ENCODE measurements at places on chromosomes 13 and 19.
A peak's percentile ranks its signal among the peaks of the same experiment; 100 is the strongest.

GRCh38 chr19:40214936-40215335 is 3.2 kb downstream of the TTC9B start:
- no peak overlapping the region for H3K27ac ChIP-seq
- peaks cover 31% of the 10 kb centered on the region for H3K27me3 ChIP-seq
- H3K4me3 ChIP-seq: no peak overlapping the region
- peaks cover 16% of the 10 kb centered on the region for H3K4me1 ChIP-seq
- DNase-seq: no peak
- H3K36me3 ChIP-seq: no peaks in the 10 kb centered on the region

GRCh38 chr13:59834801-59835200 is 328.9 kb downstream of the DIAPH3 start:
- no peak overlapping the region for H3K27ac ChIP-seq
- no peaks in the 10 kb centered on the region for H3K27me3 ChIP-seq
- H3K36me3 ChIP-seq: no peaks in the 10 kb centered on the region
- no peak for DNase-seq
- H3K4me3 ChIP-seq: no peak overlapping the region

- DNase-seq: no peak
- H3K4me1 ChIP-seq: peaks cover 10% of the 10 kb centered on the region
- H3K27me3 ChIP-seq: peaks cover 9% of the 10 kb centered on the region
- H3K27ac ChIP-seq: no peak overlapping the region
- H3K4me3 ChIP-seq: no peak overlapping the region
Observed at GRCh38 chr13:39200249-39200910, 162.1 kb downstream of the NHLRC3 start.

DNA sequence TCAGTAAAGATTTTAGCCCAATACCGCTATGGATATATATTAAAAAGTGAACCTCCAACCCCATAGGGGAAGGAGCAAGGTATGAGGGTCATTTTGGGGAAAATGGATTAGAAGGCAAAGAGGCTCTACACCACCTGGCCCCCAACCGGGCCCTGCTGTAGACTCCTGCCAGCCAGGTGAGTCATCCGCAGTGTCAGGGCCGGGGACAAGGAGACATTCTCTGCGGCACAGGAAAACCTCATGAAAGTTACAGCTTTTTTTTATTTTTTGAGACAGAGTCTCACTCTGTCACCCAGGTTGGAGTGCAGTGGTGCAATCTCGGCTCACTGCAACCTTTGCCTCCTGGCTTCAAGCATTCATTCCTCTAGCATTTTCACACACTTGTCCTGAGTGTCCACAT is 32.0 kb downstream of the ZFR2 start:
- H3K27me3 ChIP-seq: no peaks in the 10 kb centered on the region
- no peak overlapping the region for H3K27ac ChIP-seq
- no peaks in the 10 kb centered on the region for H3K4me1 ChIP-seq
- H3K4me3 ChIP-seq: no peak overlapping the region
- H3K36me3 ChIP-seq: peaks cover 2% of the 10 kb centered on the region

DNA sequence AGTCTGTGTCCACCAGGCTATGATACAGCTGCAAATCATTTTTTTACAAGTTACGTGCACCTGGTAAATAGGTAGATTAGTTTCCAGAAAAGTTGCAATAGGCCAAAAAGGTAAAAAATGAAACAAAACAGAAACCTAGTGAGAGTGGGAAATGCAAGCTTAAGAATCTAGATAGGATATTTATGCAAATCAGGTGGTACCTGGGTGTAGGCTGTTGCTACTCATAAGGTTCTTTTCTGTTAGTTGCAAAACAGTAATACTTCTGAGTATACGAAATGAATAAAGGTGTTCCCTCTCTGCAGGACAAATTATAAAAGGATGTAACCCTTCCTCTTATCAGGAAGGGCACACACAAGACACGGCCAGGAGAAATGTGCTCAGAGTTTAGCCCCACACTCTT is 97.9 kb downstream of the UGGT2 start:
- no peak for DNase-seq
- H3K36me3 ChIP-seq: no peaks in the 10 kb centered on the region
- no peak overlapping the region for H3K27ac ChIP-seq
- no peaks in the 10 kb centered on the region for H3K4me1 ChIP-seq
- no peak overlapping the region for H3K4me3 ChIP-seq

DNA sequence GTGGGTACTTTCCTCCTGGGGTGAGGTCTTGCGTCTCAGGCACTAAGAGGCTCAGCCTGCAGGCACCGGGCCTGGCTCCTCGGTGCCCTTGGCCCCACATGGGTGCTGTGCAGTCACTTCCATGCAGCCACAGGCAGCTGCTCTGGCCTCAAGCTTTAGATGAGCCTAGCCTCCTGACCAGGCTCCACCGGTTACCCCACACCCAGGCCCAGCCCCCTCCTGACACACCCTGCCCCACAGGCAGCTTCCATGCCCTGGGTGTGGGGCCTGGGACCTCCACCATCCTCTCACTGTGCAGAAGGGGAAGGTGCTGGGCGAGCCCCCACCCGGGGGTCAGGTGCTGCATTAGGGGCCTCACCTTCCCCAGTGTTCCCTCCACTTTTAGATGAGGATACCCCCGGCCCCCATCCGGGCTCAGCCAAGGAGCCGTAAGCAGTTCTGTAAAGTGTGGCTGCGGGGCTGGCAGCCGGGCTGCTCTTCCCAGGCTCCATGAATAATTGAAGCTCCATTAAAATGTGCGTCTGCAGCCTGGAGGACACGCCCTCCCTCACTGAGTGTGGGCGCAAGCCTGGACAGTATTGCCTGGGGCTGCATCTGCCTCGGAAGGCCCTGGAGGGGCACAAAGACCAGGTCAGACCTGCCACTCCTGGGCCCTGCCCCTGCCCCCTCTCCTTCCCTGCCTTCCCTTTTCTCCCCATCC is 72.5 kb upstream of the KCTD15 start:
- H3K4me3 ChIP-seq: no peak overlapping the region
- no peak for DNase-seq
- no peak overlapping the region for H3K27ac ChIP-seq
- peaks cover 13% of the 10 kb centered on the region for H3K27me3 ChIP-seq

- DNase-seq: no peak
- no peaks in the 10 kb centered on the region for H3K36me3 ChIP-seq
- no peak overlapping the region for H3K4me3 ChIP-seq
- H3K27ac ChIP-seq: no peak overlapping the region
- H3K27me3 ChIP-seq: no peaks in the 10 kb centered on the region
- peaks cover 5% of the 10 kb centered on the region for H3K4me1 ChIP-seq
Observed at GRCh38 chr19:29760752-29761502, 45.9 kb upstream of the C19orf12 start.

DNA sequence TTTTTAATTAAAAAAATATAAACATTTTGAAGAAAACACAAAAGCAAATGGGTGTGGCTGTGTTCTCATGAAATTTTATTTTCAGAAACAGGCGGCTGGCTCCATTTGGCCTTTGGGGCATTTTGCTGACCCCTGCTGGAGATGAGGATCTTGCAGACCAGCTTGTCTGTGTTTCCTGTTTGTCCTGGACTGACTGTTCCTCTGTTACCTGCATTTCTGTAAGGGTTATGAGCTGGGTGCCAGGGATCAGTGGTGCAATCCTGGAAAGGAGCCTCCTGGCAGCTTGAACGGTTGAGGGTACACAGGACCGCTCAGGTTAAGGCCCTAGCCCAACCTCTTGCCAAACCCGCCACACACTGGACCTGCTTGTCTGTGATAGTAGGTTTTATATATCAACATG is 49.9 kb downstream of the ZNF787 start:
- H3K4me3 ChIP-seq: no peak overlapping the region
- H3K4me1 ChIP-seq: peaks cover 8% of the 10 kb centered on the region
- no peak overlapping the region for H3K27ac ChIP-seq
- H3K27me3 ChIP-seq: peaks cover 10% of the 10 kb centered on the region
- no peaks in the 10 kb centered on the region for H3K36me3 ChIP-seq

GRCh38 chr19:4547303-4548237 is 7.7 kb upstream of the LRG1 start:
- no peak overlapping the region for H3K27ac ChIP-seq
- no peak overlapping the region for H3K4me3 ChIP-seq
- no peaks in the 10 kb centered on the region for H3K36me3 ChIP-seq

DNA sequence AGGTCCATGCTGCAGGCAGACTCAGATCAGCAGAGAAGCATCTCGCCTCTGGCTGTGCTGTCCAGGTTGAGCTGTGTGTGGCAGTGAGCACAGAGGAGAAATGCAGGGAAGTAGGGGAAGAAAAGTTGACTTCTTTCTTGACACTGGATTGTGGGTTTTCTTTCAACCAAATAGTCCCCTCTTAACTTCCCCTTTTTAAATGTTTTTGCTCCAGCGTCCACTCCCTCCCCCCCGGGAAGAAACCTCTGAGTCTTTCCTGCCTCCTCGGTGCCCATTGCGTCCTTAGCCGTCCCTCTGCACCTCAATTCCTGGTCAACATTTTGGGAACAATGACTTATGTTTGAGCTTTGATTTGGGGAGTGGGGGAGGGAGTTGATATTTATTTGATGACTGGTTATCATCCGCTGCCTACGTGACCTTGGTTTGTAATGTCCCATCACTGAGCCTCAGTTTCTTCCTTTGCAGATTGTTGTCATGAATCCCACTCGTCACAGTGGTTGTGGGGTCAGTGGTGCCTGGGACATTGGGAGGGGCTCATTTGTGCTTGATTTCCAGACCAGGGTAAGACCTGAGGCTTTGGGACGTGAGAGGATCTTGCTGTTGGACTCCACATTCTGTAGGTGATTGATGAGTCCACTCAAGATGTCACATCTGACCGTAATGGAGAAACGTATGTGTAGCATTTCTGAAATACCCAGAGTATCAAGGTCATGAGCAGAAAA is at the start of gene LILRB2:
LILRB2 (minus strand) TSS at position 104 of the 722 bp plus-strand sequence. CDS start 614 bp downstream, outside the sequence.
- no peak within 1 kb of the TSS for H3K27ac ChIP-seq
- DNase-seq: no peak
- H3K4me3 ChIP-seq: no peak within 1 kb of the TSS
- H3K36me3 ChIP-seq: no peaks in the 10 kb centered on the region
- H3K4me1 ChIP-seq: no peaks in the 10 kb centered on the region
- H3K27me3 ChIP-seq: peaks cover 51% of the 10 kb centered on the region

- no peaks in the 10 kb centered on the region for H3K36me3 ChIP-seq
- no peak overlapping the region for H3K4me3 ChIP-seq
- no peak for DNase-seq
- peaks cover 10% of the 10 kb centered on the region for H3K27me3 ChIP-seq
Observed at GRCh38 chr13:32960626-32961025, 55.6 kb upstream of the KL start.

GRCh38 chr19:17081672-17082630 is 6.4 kb downstream of the MYO9B start:
- peaks cover 62% of the 10 kb centered on the region for H3K4me1 ChIP-seq
- peaks cover 3% of the 10 kb centered on the region for H3K36me3 ChIP-seq
- no peaks in the 10 kb centered on the region for H3K27me3 ChIP-seq
- DNase-seq: no peak

DNA sequence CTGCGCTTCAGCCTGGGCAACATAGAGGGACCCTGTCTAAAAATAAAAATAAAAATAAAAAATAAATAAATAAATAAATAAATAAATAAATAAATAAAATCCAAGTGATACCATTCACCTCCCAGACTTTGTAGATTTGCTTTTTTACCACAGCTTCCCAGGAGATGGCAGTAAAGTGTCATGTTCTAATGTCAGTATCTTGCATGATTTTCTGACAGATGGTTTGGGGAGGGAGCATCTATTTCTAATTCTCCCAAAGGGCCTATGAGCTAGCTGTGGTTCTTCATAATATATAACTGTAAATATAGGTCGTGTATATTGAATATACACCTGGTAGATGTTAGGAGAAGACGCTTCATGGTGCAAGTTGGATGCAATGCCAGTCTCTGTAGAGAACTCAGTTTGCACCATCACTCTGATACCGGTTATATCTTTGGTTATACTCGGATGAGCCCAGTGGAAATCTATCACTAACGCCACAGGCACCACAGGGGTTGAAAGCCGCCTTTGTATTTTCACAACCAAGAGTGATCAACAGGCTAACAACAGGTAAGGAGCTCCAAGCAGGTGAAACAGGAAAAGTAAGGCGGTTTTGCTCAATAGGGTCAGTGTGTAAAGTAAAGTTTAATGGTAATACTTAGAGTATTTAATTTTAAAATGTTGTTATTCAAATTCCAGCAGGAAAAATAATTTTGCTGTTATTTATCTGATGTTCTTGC is 13.9 kb downstream of the APLP1 start:
- no peak overlapping the region for H3K4me3 ChIP-seq
- peak; percentile 48 for DNase-seq
- peaks cover 15% of the 10 kb centered on the region for H3K4me1 ChIP-seq
- H3K36me3 ChIP-seq: no peaks in the 10 kb centered on the region
- peaks cover 19% of the 10 kb centered on the region for H3K27me3 ChIP-seq

GRCh38 chr13:110014719-110015118 is 228.3 kb upstream of the IRS2 start:
- H3K27ac ChIP-seq: no peak overlapping the region
- DNase-seq: no peak

GRCh38 chr19:47253467-47253881 is 2.9 kb upstream of the CCDC9 start:
- no peak overlapping the region for H3K4me3 ChIP-seq
- peaks cover 27% of the 10 kb centered on the region for H3K4me1 ChIP-seq
- H3K27me3 ChIP-seq: no peaks in the 10 kb centered on the region
- DNase-seq: no peak
- peaks cover 2% of the 10 kb centered on the region for H3K36me3 ChIP-seq
- H3K27ac ChIP-seq: no peak overlapping the region

DNA sequence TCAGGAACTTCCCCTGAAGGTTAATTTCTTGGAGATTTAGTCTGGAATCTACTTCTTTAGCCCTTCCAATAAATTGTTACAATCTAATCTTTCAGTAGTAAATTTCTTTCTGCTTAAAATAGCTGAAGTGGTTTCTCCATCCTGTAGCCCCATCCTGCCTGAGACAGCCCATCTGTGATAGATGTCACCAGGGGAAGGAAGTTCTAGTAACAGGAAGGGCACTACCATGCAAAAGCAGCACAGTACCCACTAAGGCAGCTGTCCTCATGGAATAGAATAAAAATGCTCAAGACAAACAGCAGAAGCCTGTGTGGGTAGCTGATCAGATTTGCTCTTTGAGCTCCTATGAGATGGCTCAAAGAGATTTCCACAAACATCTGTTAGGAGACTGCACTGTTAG is 1036.5 kb downstream of the SLITRK5 start:
- no peaks in the 10 kb centered on the region for H3K27me3 ChIP-seq
- no peak for DNase-seq
- no peaks in the 10 kb centered on the region for H3K36me3 ChIP-seq
- H3K27ac ChIP-seq: no peak overlapping the region
- H3K4me3 ChIP-seq: no peak overlapping the region

GRCh38 chr13:99315186-99315585 is 8.0 kb upstream of the GPR183 start:
- H3K4me1 ChIP-seq: peaks cover 95% of the 10 kb centered on the region
- H3K27me3 ChIP-seq: no peaks in the 10 kb centered on the region
- H3K27ac ChIP-seq: peak overlapping the region; percentile 98
- no peak for DNase-seq
- H3K4me3 ChIP-seq: peak overlapping the region; percentile 76

GRCh38 chr19:31908496-31909225 is 436.7 kb upstream of the ZNF507 start:
- no peaks in the 10 kb centered on the region for H3K4me1 ChIP-seq
- no peaks in the 10 kb centered on the region for H3K36me3 ChIP-seq
- H3K27me3 ChIP-seq: no peaks in the 10 kb centered on the region
- DNase-seq: no peak

- peaks cover 41% of the 10 kb centered on the region for H3K4me1 ChIP-seq
- H3K4me3 ChIP-seq: peak within 1 kb of the TSS; percentile 86
- no peaks in the 10 kb centered on the region for H3K36me3 ChIP-seq
Observed at GRCh38 chr13:48653472-48653939, at the start of gene CYSLTR2. Gene CYSLTR2 (plus strand): TSS chr13:48653929. CDS start chr13:48706818, 52,889 bp downstream.
